ENCODE measurements at places on chromosomes 16 and 17.

DNA sequence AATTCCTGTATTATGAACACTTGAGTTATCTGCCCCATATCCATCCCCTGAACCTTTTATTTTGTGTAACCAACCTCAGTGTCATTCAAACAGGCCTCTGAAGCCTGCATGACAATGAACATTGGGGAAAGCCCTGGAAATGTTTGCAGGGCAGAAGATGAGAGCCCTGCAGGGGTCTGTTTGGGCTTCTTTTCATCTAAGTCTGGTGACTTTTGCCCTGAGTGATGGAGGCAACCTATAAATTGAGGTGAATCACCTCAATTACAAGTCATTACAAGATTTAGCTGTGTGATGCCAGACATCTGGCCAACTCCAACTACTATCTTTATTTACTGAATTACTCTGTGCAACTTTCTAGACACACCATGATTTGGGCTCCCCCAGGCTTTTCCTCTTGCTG is 189.2 kb downstream of the MAF start:
- DNase-seq, result no peak

GRCh38 chr17:60473788-60474187 is 51.5 kb downstream of the CHCT1 start:
- DNase-seq, result no peak

DNA sequence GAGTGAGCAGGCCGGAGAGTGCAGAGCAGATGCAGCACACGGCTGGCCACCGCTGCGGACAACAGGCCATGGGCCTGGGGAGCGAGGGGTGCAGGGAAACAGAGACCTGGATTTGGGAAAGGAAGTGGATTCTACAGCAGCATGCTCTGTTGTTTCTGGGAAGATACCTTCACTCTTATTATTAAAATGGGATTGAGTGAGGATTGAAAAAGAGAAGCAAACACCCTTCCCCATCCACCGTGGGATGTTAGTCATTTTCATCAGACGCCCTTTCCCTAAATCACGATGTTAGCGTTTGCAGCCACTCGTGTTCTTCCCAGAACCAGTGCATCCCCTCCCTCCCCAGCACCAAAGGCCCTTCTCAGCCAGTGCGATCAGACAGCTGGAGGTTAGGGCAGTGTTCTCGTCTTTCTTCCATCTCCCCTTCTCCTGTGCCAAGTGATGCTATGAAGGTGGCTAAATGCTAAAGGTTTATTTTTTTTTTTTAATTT is 196.5 kb upstream of the CHMP6 start:
- no peak for DNase-seq

GRCh38 chr16:81530814-81531213 is 86.2 kb downstream of the CMIP start:
- no peak for DNase-seq

DNA sequence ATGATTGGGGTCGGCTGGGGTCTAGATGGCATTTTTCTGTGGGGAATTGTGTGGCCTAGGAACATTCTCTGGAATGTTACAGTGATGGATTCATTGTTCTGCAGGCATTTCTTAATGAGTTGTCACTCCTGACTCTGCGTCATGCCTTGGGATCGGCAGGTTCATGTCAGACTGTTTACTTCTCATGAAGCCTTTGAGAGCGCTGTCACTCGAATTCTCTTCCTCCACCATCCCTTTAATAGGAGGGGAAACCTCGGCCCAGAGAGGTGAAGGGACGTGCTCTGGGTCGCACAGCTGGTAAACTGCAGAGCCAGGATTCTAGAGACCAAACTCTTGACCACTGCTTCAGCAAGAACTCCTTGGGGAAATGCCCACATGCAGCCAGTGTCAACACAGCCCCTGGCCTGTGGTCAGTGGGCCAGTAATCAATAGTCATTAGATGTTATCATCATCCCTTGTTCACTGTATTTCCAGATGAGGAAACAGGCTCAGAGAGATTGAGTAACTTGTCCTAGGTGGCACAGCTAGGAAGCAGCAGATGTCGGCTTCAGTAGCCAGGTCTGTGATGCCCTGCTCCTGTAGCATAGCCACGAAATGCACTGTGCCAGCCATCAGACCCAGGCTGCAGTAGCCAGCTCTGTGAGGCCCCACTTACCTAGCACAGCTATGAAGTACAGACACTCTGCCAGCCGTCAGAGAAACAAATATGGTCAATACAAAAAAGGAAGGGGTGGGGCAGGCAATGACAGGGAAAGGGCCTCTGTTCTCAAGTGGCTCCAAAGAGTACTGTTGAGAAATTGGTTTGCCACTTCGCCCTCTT is 259.0 kb downstream of the CPPED1 start:
- DNase-seq, result no peak

- no peak for DNase-seq
Measured at GRCh38 chr17:62715882-62716390, 88.5 kb downstream of the MRC2 start.

GRCh38 chr17:21239680-21240368 is 13.4 kb downstream of the NATD1 start:
- DNase-seq, result no peak

DNA sequence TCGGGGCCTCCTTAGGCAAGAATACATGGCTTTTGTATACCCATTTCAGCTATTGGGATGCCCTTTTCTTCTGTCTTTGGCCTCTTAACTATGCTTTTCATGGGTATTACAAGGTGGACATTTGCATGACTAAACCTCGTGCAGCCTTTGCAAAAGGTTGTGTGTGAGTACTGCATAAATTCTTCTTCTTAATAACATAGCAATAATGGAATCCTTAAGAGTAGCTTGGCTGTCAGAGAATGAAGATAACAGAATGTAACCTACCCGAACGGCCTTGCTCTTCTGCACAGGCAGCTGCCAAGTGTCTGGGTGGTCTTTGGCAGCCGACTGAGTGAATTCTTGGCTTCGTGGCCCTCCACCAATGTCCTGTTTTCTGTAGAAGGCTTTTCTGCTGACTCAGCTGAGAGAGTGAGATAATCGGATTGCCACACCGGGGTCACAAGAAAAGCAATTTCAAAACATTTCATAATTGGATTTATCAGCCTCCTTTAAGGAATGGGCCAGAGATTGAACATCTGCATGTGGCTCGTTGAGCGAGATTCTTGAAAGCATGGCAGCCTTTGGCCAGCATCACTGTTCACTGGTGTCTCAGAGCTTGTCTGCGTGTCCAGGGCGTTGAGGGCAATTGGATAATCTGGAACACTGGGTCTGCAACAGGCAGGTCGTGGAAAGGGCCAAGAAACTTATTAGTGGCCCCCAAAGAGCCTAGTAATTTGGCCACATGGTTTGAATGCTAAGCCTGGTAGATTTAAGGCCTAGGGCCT is 13.4 kb downstream of the IRF8 start:
- DNase-seq, result no peak

- no peak for DNase-seq
Measured at GRCh38 chr16:13529193-13529982, 390.6 kb upstream of the ERCC4 start.
